ENCODE measurements at places on chromosomes 5 and 9. TPM values are rescaled to one million over a fixed set of nuclear protein-coding genes. Genes with fewer than 3 reads are reported as not detected.
A peak's percentile ranks its signal among the peaks of the same experiment; 100 is the strongest.

DNA sequence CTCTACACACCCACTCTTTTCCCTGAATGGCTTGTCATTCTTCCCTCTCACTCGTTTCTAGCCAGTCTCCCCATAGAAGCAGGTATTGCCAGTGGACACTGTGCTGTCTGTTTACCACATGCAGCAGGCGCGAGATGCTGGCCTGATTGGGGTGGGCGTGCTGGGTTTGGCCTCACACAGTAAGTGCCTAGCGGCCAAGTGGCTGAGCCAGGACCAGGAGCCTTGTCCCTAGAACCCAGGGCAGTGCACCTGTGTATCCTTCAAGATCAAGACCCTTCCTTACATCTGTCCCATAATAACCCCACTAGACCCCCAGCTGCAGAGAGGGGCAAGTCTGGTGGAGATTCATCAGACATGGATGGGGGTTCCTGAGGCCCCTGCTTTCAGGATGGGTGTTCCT is 112.8 kb upstream of the IRX4 start:
- H3K36me3 ChIP-seq = no peaks in the 10 kb centered on the region
- no peaks in the 10 kb centered on the region for H3K4me1 ChIP-seq
- no peak overlapping the region for H3K4me3 ChIP-seq
- no peaks in the 10 kb centered on the region for H3K27me3 ChIP-seq
- DNase-seq = peak; percentile 64

DNA sequence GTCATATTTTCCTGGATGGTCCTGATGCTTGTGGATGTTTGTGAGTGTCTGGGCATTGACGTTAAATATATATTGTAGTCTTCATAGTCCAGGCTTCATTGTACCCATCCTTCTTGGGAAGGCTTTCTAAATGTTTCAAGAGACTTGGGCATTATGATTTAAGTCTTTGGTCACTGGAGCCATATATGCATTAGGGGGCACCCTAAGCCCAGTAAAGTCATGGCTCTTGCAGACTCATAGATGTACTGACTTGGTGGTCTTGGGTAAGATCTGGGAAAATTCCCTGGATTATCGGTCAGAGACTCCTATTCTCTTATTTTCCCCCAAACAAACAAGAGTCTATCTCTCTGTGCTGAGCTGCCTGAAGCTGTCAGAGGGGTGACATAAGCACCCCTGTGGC is 271.1 kb downstream of the TRIM36 start:
- no peak for DNase-seq
- H3K4me3 ChIP-seq = no peak overlapping the region
- H3K27ac ChIP-seq = no peak overlapping the region
- no peaks in the 10 kb centered on the region for H3K27me3 ChIP-seq
- H3K36me3 ChIP-seq = no peaks in the 10 kb centered on the region
- no peaks in the 10 kb centered on the region for H3K4me1 ChIP-seq

- DNase-seq = no peak
- H3K36me3 ChIP-seq = no peaks in the 10 kb centered on the region
- H3K4me3 ChIP-seq = no peak overlapping the region
- no peaks in the 10 kb centered on the region for H3K27me3 ChIP-seq
- H3K27ac ChIP-seq = no peak overlapping the region
- no peaks in the 10 kb centered on the region for H3K4me1 ChIP-seq
Measured at GRCh38 chr5:72584466-72584865, 77.3 kb upstream of the ZNF366 start.

DNA sequence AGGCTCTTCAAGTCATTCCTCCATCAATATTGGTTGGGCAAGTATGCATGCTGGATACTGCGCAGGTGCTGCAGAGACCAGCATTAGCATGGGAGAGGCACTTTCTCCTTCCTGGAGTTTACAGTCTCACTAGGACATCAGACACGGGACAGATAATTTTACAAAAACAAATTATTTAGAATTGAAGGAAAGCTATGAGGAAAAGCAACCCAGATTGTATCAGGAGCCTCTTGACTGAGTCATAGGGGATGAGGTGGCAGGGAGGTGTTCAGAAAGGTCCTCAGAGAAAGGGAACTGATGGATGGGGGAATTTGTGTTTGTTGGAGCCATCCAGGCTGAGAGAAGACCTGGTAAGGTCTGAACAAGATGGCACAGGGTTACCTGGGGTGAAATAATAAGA is 24.5 kb upstream of the RAB14 start:
- no peak overlapping the region for H3K4me3 ChIP-seq
- no peak overlapping the region for H3K27ac ChIP-seq
- H3K36me3 ChIP-seq = no peaks in the 10 kb centered on the region
- no peaks in the 10 kb centered on the region for H3K27me3 ChIP-seq

- H3K4me1 ChIP-seq = no peaks in the 10 kb centered on the region
- no peaks in the 10 kb centered on the region for H3K27me3 ChIP-seq
- DNase-seq = no peak
- H3K4me3 ChIP-seq = no peak overlapping the region
Measured at GRCh38 chr9:9556865-9557803, 1055.7 kb downstream of the PTPRD start.

DNA sequence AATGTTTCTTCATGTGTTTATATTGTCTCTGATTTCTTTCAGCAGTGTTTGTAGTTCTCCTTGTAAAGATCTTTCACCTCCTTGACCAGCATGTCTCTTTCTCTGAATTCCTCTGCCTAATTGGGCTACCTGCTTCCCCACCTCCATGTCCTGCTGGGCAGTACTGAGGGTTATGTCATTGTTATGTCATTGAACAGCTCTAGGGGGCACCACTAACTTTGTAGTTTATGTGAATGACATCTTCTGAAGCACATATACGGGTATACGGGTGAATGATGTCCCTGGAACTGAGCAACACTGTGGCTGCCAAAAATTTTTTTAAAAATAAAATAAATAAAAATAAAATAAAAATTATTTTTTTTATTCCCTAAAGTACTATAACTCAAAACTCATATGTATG is 16.9 kb upstream of the SNCAIP start:
- DNase-seq = no peak
- H3K4me3 ChIP-seq = no peak overlapping the region
- no peaks in the 10 kb centered on the region for H3K36me3 ChIP-seq
- peaks cover 20% of the 10 kb centered on the region for H3K4me1 ChIP-seq
- H3K27me3 ChIP-seq = no peaks in the 10 kb centered on the region
- peak overlapping the region; percentile 15 for H3K27ac ChIP-seq

- H3K27ac ChIP-seq = no peak overlapping the region
- H3K4me3 ChIP-seq = no peak overlapping the region
- H3K36me3 ChIP-seq = no peaks in the 10 kb centered on the region
- no peaks in the 10 kb centered on the region for H3K4me1 ChIP-seq
- no peak for DNase-seq
Measured at GRCh38 chr5:174759091-174759490, 34.7 kb downstream of the MSX2 start.

GRCh38 chr9:96056226-96056625 is 180.7 kb downstream of the ERCC6L2 start:
- H3K27ac ChIP-seq = no peak overlapping the region
- H3K36me3 ChIP-seq = no peaks in the 10 kb centered on the region
- H3K4me3 ChIP-seq = no peak overlapping the region

GRCh38 chr9:137828527-137829259 is 48.9 kb upstream of the CACNA1B start:
- H3K36me3 ChIP-seq = no peaks in the 10 kb centered on the region
- no peak for DNase-seq
- no peaks in the 10 kb centered on the region for H3K4me1 ChIP-seq
- H3K4me3 ChIP-seq = no peak overlapping the region

GRCh38 chr5:122219436-122220166 is 90.3 kb downstream of the ZNF474 start:
- no peaks in the 10 kb centered on the region for H3K4me1 ChIP-seq
- DNase-seq = no peak
- H3K27ac ChIP-seq = no peak overlapping the region
- no peak overlapping the region for H3K4me3 ChIP-seq
- H3K36me3 ChIP-seq = no peaks in the 10 kb centered on the region
- no peaks in the 10 kb centered on the region for H3K27me3 ChIP-seq

GRCh38 chr5:106862450-106863193 is 808.1 kb downstream of the EFNA5 start:
- H3K27ac ChIP-seq = no peak overlapping the region
- no peaks in the 10 kb centered on the region for H3K4me1 ChIP-seq
- H3K4me3 ChIP-seq = no peak overlapping the region
- H3K36me3 ChIP-seq = no peaks in the 10 kb centered on the region

GRCh38 chr9:137694962-137695875 is 76.4 kb downstream of the EHMT1 start:
- DNase-seq = no peak
- H3K4me1 ChIP-seq = peaks cover 38% of the 10 kb centered on the region
- no peak overlapping the region for H3K27ac ChIP-seq

DNA sequence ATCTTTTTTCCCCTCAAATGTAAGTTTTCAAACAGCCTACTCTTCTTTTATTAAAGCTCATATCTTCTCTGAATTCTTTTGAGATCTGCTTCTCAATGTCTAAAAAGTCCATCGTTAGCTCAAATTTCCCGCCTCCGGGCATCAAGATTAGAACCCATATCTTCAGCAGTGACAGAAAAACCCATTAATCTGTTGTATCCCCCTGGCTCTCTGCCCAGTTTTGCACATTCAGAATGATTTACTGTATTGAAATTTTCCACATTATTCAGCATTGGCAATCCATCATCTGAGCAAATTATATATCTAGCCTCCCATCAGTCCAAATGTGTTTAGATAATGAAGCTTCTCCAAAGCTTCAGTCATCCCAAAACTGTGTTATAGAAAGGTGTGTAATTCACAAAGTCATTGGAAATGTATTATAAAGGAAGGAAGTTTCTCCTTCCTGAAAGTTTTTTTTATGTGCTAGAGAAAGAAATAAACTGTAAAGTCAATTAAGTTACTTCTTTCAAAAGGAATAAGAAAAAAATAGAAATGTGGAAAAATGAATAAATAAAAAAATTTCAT is 849.9 kb downstream of the MAT2B start:
- H3K4me1 ChIP-seq = no peaks in the 10 kb centered on the region
- H3K27me3 ChIP-seq = no peaks in the 10 kb centered on the region
- H3K36me3 ChIP-seq = no peaks in the 10 kb centered on the region
- no peak overlapping the region for H3K27ac ChIP-seq
- DNase-seq = no peak

GRCh38 chr5:2697041-2697440 is 54.4 kb downstream of the IRX2 start:
- H3K4me1 ChIP-seq = no peaks in the 10 kb centered on the region
- no peak for DNase-seq
- H3K4me3 ChIP-seq = no peak overlapping the region
- H3K36me3 ChIP-seq = no peaks in the 10 kb centered on the region
- H3K27me3 ChIP-seq = no peaks in the 10 kb centered on the region
- no peak overlapping the region for H3K27ac ChIP-seq

DNA sequence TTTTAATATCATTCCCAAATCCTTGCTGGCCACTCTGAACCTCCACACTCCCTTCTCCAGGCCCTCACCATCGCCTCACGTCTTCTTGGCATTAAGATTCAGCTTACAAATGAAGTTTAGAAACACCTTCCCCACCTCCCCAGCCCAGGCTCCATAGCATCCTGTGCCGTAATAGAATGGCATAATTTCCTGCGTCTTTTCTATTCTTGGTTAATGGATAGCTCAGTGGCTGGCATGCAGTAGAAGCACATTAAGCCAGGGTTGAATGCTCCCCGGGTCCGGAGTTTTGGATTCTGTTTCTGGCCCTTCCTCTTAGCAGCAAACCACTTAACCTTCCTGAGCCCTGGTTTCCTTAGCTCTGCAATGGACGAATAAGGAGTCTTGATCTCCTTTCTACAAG is 13.8 kb downstream of the WWC1 start:
- DNase-seq = no peak
- no peak overlapping the region for H3K4me3 ChIP-seq
- H3K27me3 ChIP-seq = no peaks in the 10 kb centered on the region
- no peak overlapping the region for H3K27ac ChIP-seq
- H3K4me1 ChIP-seq = no peaks in the 10 kb centered on the region
- no peaks in the 10 kb centered on the region for H3K36me3 ChIP-seq

- H3K27me3 ChIP-seq = no peaks in the 10 kb centered on the region
- H3K4me3 ChIP-seq = no peak overlapping the region
- peaks cover 6% of the 10 kb centered on the region for H3K4me1 ChIP-seq
- DNase-seq = no peak
- no peak overlapping the region for H3K27ac ChIP-seq
Measured at GRCh38 chr9:127603226-127603625, 8.9 kb upstream of the STXBP1 start.

- no peaks in the 10 kb centered on the region for H3K27me3 ChIP-seq
- H3K36me3 ChIP-seq = no peaks in the 10 kb centered on the region
- H3K4me3 ChIP-seq = no peak overlapping the region
- no peak for DNase-seq
Measured at GRCh38 chr5:135377751-135378680, 21.0 kb downstream of the MACROH2A1 start.

GRCh38 chr9:126198854-126199253 is 127.8 kb upstream of the MVB12B start:
- no peaks in the 10 kb centered on the region for H3K36me3 ChIP-seq
- no peak for DNase-seq
- no peaks in the 10 kb centered on the region for H3K4me1 ChIP-seq
- no peaks in the 10 kb centered on the region for H3K27me3 ChIP-seq
- H3K27ac ChIP-seq = no peak overlapping the region
- no peak overlapping the region for H3K4me3 ChIP-seq

GRCh38 chr5:89071941-89072331 is 189.0 kb upstream of the MEF2C start:
- H3K27me3 ChIP-seq = no peaks in the 10 kb centered on the region
- H3K4me3 ChIP-seq = no peak overlapping the region
- no peak overlapping the region for H3K27ac ChIP-seq

DNA sequence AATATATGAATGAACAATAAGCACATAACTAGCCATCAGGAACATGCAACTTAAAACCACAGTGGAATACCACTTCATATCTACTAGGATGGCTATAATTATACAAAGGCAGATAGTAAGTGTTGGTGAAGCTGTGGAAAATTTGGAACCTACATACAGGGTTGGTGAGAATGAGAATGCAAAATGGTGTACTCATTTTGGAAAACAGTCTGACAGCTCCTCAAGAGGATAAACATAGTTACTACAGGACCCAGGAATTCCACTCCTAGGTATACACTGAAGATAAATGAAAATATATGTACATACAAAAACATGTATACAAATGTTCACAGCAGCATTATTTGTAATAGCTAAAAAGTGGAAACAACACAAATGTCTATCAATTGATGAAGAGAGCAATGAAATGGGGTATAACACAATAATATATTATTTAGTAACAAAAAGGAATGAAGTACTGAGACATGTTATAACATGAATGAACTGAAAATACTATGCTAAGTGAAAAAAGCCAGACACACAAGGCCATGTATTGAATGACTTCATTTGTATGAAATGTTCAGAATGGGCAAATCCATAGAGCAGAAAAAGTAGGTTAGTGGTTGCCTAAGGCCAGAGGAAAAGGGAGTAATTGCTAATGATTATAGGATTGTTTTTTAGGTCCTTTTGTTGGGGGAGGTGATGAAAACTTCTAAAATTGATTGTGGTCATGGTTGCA is 31.2 kb upstream of the CDK5RAP2 start:
- H3K4me1 ChIP-seq = no peaks in the 10 kb centered on the region
- no peak for DNase-seq
- H3K4me3 ChIP-seq = no peak overlapping the region
- H3K27me3 ChIP-seq = no peaks in the 10 kb centered on the region

Gene RIC1
- 49.8 TPM for total RNA-seq

Gene HSPA9
- total RNA-seq = 156 TPM

Gene IFNK
- not detected for total RNA-seq

Measured in vagina (tissue), 2 donors.